SHP77 treated with DMSO at 0.1 percent for 48 hours (cell line): ENCODE measurements at places on chromosomes 5 and 9.
A peak's percentile ranks its signal among the peaks of the same experiment; 100 is the strongest.

DNA sequence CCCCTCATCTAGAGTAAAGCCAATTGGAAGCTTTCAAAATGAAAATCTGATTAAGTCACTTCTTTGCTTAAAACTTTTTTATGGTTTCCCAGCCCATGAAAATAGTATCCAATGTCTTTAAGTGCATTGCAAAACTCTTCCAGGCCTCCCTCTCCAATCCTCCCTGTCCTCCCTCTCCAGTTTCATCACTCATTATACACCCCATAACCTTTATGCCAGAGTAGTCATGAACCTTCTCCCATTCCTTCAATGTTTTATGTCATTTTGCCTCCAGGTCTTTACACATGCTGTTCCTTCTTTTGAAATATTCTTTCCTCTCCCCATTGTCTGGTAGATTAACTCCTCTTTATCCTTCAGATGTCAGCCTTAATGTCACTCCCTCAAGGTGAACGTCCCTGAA lies 8.1 kb upstream of the ZNF354A start:
- no peak for DNase-seq

GRCh38 chr5:61586096-61587084 lies 254.3 kb downstream of the ZSWIM6 start:
- no peak for DNase-seq

DNA sequence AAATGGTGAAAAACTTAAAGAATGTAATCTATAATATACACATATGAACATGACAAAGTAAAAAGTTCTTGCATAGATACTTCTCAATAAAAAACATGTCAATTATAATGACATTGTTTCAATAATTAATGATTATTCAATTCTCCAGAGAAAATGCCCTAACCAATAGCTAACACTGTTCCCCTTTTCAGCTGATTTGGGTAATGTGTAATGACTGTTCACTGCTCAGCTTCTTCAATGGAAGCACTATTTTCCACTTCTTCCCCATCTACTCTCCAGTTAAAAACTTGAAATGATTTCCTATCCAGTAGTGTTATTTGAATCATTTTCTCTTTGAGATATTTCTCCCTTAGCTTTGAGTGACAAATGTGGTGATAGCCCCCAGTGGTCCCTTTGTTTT lies 62.3 kb downstream of the CEP120 start:
- no peak for DNase-seq

DNA sequence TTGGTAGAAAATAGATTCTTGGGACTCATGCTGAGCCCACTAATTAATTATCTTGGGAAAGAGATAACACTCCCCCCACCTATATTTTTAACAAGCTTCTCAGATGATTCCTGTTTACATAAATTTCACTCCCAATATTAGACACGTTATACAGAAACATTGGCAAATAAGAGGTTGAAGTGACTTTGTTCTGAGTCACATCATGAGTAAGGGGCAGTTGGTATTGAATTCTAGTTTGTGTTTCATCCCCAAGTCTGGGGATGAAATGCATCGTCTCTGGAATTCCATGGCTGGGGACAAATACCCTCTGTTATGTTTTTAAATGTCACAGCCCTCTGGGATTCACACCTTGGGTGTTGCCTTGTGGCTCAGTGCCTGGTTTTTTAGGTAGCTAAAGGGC lies 41.0 kb downstream of the BASP1 start:
- DNase-seq: no peak

DNA sequence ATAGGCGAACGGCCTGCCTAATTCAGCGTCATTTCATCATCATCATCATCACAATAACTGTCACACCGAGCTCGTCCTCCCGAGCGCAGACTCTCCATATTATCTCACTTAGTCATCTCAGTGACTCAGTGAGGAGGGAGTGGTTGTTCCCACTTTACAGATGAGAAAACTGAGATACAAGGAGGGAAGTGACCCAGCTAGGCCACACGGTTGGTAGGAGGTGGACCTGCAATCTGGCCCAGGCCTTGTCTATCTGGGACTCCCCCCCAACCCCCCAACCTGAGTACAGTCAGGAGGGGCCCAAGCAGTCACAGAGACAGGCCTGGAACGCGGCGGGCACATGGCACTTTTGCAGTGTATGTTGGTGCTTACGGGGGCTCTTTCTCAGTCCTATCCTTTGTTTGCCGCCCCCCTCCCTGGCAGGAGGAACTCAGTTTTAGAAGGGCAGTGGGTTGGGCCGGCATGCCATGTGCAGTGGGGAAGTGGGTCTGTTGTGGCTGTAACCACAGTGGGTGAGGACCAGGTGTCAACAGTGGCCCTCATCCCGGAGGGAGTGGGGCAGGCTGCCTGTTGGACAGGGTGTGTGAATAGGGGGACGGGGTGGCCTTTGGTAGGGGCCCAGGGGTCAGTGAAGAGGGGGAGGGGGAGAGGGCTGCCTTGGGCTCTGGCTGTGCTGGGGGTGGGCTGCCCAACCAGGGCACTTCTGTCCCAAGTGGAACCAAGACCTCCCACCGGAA lies 1.7 kb upstream of the RXRA start:
- DNase-seq: no peak

DNA sequence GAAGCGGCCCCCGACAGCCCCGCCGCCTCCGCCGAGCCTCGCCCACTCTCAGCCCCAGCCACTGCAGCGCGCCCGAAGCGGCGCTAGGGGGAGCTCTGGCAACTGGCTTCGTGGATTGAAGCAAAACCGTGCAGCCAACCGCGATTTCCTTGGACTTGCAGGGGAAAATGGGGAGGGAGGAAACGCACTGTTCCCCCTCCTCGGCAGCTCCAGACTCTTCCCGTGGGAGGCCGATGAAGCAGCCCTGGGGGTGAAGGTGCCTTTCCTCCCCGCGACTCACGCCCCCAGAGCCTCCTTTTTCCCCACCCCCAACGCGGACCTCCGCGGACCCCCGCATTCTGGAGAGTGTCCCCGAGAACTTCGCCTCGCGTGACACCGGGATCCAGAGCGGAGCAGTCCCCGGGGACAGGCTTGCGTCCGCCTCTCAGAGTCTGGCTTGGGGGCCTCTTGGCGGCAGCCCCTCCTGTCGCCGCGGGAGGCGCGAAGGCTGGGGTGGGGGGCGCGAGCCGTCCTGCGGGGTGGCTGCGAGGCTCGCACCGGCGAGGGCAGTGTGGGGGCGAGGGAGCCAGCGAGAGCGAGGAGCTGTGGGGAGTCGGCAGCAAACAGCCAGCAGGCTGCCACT lies 3.8 kb downstream of the IER5L start:
- peak; percentile 44 for DNase-seq

DNA sequence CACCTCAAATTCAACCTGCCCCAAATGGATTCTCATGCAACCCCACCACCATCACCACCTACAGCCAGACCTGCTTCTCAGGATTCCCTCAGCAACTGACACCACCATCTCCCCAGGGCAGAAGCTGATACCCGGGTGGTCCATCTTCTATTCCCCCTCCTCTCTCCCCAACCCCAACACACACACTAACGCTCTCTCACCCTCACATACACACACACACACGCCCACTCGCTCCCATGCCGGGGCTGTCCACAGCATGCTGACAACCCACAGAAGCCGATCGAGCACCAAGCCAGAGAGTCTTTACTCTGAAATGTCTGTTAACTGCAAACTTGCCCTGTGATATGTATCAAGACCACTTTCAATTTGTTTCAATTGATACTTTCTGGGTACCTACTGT lies 28.4 kb downstream of the B4GALT1 start:
- DNase-seq: no peak

GRCh38 chr9:4883326-4883873 lies 90.7 kb downstream of the RCL1 start:
- DNase-seq: no peak

DNA sequence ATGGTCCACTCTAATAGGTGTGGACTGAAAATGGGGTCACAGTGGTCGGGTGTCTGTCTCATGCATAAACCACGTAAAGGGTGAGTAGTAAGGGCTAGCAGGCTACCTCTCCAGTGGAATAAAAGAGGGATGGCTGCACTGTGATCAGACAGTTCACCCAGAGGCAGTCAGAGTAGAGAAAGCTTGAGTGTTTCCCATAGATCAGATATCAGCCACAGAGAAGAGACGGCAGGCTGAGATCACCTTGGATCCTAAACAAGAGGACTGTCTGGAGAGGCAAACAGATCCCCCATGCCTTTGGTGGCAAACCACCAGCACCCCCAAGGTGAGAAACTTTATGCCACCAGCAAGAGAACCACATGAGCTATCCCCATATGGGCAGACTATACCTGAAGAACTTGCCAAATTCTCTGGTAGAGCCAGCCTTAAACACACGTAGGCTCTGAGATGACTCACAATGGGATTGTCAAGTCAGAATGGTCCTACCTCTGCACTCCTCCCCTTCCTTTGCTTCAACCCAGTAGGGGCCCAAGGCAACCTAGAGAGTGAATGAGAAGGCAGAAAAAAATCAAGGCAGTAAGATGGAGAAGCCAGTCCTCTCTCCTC lies 205.2 kb upstream of the MAP3K1 start:
- no peak for DNase-seq

DNA sequence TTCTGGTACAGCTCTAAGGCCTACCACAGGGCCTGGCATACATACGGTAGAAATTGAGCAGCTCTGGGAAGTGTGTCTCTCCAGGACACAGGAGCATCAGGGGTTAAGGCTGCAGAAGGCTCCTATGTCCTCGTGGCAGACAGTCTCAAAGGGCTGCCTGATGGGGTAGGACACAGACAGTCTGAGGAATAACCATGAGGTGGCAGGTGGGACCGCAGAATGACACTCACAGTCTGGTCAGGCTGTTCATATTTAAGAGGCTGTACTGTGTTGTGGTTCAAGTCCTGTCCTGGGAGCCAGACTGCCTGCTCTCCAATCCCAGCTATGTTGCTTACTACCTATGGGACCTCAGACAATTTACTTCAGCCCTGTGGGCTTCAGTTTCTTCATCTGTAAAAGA lies 217.1 kb downstream of the TRIM32 start:
- DNase-seq: no peak

DNA sequence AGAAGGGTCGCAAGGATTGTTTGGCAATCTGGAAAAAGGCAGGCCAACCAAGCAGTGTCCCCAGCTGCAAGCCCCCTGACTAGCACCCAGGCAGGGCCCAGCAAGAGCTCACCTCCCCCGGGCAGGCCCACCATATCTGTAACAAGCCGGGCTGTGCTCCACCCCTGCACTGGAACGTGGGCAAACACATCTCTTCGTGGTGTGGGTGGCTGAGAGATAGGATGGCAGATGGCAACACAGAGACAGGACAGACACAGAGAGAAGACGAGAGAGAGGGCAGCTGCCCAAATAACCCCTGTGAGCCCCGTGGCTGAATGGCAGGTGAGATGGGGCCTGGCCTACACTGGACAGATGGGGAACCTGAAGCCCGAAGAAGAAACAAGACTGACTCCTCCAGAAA lies 9.4 kb downstream of the BBLN start:
- no peak for DNase-seq

GRCh38 chr5:74464512-74465209 lies 175.9 kb downstream of the ENC1 start:
- no peak for DNase-seq

- DNase-seq: no peak
Measured at GRCh38 chr9:124213396-124213795, 44.4 kb upstream of the NEK6 start.

DNA sequence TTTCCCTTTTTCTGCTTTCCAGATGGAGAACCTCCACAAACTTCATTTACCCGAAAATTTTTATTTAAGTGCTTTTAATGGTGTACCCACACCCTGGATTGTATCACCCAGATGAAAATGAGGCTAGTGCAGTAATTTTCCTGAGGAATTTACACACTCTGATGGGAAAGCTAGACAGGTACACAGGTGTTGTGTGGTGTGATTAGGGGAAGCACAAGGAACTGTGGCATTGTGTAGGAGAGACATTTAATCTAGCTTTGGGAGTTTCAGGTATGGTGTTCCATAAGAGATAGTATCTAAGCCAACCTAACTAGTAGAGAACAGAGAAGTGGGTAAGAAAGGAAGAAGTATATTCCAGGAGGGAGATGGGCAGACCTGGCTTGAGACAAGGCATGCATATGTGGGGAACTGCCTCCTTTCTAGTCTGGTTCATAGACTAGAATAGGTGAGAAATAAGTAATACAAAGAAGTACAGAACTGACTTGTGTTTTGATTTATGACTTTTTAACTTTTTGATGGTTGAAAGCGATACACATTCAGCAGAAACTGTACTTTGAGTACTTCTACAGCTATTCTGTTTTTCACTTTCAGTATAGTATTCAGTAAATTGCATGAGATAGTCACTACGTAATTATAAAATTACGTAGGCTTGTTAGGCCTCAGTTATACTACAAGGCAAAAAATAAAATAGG lies 22.9 kb upstream of the ROPN1L start:
- DNase-seq: no peak

- DNase-seq: no peak
Measured at GRCh38 chr9:93422977-93423616, 28.4 kb upstream of the FAM120A start.

- no peak for DNase-seq
Measured at GRCh38 chr5:68465934-68466551, 250.5 kb downstream of the PIK3R1 start.

- DNase-seq: no peak
Measured at GRCh38 chr9:78519786-78520185, 222.9 kb downstream of the PSAT1 start.

- no peak for DNase-seq
Measured at GRCh38 chr9:69444791-69445190, 119.8 kb downstream of the ENTREP1 start.

DNA sequence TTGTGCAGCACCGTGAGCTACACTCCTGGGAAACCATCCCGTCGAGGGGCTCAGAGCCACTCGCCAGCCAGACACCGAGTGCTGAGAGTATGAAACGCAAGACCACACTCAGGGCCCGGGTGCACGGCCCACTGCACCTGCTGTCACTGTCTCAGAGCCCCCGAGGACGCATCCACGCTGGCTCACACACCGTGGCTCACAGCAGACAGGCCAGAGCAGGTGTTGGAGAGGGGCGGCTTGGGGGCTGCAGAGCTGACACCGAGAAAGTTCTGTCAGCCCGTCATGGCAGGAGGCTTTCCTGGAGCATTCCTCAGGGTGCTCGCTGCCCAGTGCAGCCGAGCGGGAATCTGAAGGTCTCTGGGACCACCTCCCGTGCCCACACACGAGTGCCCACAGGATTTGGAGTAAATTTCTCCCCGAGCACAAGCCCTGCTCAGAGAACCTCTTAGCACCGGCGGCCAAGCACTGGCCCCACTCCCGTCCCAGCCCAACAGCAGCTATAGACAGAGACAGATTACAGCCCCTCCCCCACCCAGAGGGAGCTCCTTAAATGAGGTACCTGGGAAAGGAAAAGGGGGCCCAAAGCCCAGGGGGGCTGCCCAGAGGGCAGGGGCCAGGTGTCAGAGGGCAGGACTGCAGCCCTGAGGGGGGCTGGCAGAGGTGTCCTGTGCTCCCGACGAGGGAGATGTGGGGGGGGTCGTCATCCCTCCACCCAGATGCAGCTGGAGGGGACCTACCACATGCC lies 56.0 kb upstream of the SARDH start:
- DNase-seq: no peak
